ENCODE measurements at places on chromosomes 5 and 9.

GRCh38 chr5:128358826-128359225 is 179.2 kb downstream of the FBN2 start:
- H3K36me3 ChIP-seq: peaks cover 6% of the 10 kb centered on the region
- H3K27ac ChIP-seq: no peak overlapping the region
- H3K4me3 ChIP-seq: no peak overlapping the region
- H3K4me1 ChIP-seq: no peaks in the 10 kb centered on the region

DNA sequence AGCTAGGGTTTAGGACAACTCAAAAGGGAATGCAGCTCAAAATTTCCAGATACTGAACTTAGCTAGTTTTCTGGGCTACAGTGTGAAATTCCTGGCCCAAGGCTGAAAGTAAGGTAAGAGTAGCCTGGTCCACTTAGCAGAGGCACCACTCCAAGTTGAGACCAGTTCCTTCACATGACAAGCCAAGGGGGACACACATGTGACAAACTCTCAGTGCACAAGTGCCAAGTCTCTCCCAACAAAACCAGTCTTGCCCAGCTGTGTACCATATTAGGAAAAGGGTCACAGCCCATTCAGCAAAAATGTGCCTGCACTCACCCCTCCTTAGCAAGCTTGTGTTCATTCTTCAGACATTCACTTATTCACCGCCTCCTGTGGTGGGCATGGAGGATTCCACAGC is 27.8 kb downstream of the KLHL3 start:
- no peak for DNase-seq
- H3K4me3 ChIP-seq: no peak overlapping the region
- no peaks in the 10 kb centered on the region for H3K36me3 ChIP-seq
- H3K27me3 ChIP-seq: no peaks in the 10 kb centered on the region
- H3K27ac ChIP-seq: no peak overlapping the region
- no peaks in the 10 kb centered on the region for H3K4me1 ChIP-seq

DNA sequence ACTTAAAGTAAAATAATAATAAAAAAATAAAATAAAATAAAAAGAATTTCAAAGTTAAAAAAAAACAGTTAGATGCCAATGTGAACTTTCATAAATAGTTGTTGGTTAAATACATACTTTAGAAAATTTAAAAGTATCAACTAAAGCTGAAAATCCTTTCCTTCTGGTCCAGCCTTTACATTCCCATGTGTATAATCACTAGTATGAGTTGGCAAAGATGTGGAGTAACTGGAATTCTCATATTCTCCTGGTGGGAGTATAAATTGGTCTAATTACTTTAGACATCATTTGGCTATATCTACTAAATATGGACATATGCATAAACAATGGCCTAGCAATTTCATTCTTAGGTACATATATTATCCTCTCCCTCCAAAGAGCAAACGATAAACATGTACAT is 619.9 kb downstream of the PTPRD start:
- H3K4me3 ChIP-seq: no peak overlapping the region
- H3K27me3 ChIP-seq: no peaks in the 10 kb centered on the region
- H3K36me3 ChIP-seq: no peaks in the 10 kb centered on the region

- H3K27ac ChIP-seq: no peak overlapping the region
- H3K36me3 ChIP-seq: no peaks in the 10 kb centered on the region
- H3K27me3 ChIP-seq: no peaks in the 10 kb centered on the region
- H3K4me1 ChIP-seq: no peaks in the 10 kb centered on the region
Observed at GRCh38 chr5:175096469-175097165, 347.4 kb downstream of the DRD1 start.

DNA sequence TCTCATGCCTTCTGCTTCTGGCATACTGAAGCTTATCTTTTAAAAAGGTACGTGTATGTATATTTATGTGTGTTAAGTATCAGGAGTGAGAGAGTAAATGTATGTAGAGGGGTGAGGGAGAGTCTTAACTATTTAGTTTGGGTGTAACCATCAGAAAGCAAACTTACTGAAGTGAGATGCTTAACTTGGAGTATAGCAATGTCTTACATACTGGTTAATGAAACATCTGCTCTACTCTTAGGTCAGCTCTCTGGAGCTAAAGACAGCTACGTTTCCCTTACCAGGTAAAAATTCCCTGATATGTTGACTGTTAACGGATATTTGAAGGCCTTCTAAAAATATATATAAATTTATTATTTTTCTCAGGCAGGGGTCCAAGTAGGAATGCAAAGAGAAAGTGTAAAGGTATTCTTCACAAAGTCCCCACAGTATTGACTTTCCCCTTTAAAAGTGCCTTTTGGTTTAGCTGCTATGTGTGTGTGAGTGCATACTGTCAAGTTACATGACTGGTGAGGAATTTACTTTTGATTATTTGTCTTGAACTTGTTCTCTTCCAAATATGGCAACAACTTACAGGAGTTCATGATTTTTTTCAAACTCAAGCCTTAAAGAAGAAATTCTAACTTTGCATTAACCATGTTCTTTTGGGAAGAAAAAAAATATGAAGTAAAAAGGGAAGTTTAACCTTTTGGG is 12.3 kb upstream of the C5orf24 start:
- no peaks in the 10 kb centered on the region for H3K27me3 ChIP-seq
- DNase-seq: no peak
- no peak overlapping the region for H3K4me3 ChIP-seq
- peaks cover 22% of the 10 kb centered on the region for H3K36me3 ChIP-seq

DNA sequence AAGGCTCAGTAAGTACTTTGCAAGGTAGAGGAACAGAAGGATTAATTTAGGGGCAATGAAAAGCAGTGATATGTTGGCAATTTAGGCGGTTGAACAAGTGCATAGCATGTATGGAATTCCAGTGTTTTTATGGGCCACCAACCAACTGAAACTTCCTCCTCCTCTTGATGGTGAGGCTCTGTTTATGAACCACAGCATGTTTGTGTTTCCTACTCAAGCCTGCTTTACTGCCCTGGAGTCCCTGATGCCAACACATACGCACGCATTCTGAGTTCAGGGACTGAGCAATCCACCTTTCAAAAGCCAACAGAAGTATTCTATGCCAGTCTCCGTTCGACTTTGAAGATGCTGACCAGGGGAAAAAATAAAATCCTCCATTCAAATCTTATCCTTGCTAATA is 417.5 kb downstream of the EFNA5 start:
- no peak overlapping the region for H3K27ac ChIP-seq
- H3K27me3 ChIP-seq: no peaks in the 10 kb centered on the region
- H3K36me3 ChIP-seq: no peaks in the 10 kb centered on the region
- no peak overlapping the region for H3K4me3 ChIP-seq
- no peaks in the 10 kb centered on the region for H3K4me1 ChIP-seq

- no peak for DNase-seq
- no peak overlapping the region for H3K4me3 ChIP-seq
- H3K27me3 ChIP-seq: no peaks in the 10 kb centered on the region
- no peaks in the 10 kb centered on the region for H3K4me1 ChIP-seq
- H3K36me3 ChIP-seq: peaks cover 10% of the 10 kb centered on the region
- no peak overlapping the region for H3K27ac ChIP-seq
Observed at GRCh38 chr5:55286411-55286933, 21.0 kb downstream of the DHX29 start.

DNA sequence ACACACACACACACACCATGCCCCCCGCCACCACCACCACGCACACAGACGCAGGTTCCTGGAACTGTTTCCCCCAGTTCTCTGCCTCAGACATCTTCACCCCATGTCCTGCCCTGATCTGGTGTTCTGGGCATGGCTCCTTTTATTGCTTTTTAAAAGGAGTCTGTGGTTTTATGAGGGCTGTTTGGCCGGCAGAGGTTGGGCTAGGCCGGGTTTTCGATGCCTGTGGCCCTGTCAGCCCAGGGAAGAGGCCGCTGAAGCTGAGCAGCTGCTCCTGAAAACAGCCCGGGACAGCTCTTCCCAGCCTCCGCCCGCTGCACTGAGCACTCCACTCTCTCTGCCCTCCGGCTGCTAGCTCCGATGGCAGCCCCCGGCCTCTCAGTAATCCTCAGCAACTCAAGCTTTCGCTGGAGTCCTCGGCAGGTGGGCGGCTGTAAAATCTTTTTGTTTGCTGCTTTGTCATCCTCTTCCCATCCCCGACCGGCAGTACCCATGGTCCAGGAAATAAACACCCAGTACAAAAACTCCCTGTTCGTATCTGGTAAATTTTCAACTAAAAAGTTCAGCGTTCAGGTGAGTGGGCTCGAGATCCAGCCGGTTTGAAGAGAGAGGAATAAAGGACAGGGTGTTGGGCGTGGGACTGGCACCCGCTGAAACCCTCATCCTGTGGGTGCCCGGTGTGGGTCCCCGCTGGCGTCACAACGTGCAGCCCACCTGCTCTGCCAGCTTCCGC is 103.0 kb upstream of the ERCC6L2 start:
- no peak overlapping the region for H3K4me3 ChIP-seq
- no peaks in the 10 kb centered on the region for H3K27me3 ChIP-seq
- peak overlapping the region; percentile 79 for H3K27ac ChIP-seq
- DNase-seq: peak; percentile 6

- H3K27me3 ChIP-seq: no peaks in the 10 kb centered on the region
- no peak for DNase-seq
- no peaks in the 10 kb centered on the region for H3K36me3 ChIP-seq
- H3K4me1 ChIP-seq: peaks cover 4% of the 10 kb centered on the region
- H3K27ac ChIP-seq: no peak overlapping the region
Observed at GRCh38 chr9:80072451-80072850, 500.7 kb downstream of the TLE4 start.

DNA sequence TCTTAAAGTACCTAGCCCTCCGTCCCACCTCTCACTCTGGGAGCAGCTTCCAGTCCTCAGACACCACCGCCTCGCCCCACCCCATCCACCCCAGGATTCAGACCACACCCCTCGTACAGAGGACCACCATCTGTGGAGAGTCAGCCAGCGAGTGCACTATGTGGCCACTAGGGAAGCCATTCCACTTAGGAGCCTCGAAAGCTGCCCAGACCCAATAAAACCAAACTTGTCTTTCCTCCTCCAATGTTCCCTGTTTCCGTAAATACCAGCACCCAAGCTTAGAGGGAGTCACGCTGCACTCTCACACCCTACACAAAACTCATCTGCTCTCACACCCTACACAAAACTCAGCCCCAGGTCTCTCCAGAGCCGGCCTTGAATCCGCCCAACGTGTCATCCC is 1.9 kb downstream of the GCNT4 start:
- no peak for DNase-seq
- no peak overlapping the region for H3K27ac ChIP-seq
- peaks cover 34% of the 10 kb centered on the region for H3K4me1 ChIP-seq

DNA sequence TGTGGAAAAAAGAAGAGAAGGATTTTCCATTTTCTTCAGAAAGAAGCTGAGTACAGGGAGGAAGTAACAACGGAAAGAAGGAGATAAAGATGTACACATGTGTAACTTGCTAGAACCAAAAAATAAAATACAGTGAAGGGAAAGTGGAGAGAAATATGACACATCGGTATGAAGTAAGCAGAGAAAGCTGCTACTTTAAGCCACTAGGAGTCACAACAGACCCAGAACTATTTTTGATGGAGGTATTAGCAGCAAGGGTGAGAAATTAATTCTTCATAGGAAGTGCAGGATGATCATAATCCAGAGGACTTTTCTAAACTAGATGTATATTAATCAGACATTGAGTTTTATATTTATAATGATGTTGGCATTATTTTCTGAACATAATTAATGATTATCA is 88.5 kb downstream of the FAM174A start:
- no peaks in the 10 kb centered on the region for H3K27me3 ChIP-seq
- no peaks in the 10 kb centered on the region for H3K4me1 ChIP-seq
- no peak for DNase-seq
- H3K36me3 ChIP-seq: no peaks in the 10 kb centered on the region
- H3K4me3 ChIP-seq: no peak overlapping the region
